Small intestine (tissue), 16 donors: ENCODE measurements at places on chromosomes 7 and 10.

- peak; percentile 83 for DNase-seq
These were observed 1.9 kb upstream of the SH2D4B start for GRCh38 chr10:80535671-80536360.

DNA sequence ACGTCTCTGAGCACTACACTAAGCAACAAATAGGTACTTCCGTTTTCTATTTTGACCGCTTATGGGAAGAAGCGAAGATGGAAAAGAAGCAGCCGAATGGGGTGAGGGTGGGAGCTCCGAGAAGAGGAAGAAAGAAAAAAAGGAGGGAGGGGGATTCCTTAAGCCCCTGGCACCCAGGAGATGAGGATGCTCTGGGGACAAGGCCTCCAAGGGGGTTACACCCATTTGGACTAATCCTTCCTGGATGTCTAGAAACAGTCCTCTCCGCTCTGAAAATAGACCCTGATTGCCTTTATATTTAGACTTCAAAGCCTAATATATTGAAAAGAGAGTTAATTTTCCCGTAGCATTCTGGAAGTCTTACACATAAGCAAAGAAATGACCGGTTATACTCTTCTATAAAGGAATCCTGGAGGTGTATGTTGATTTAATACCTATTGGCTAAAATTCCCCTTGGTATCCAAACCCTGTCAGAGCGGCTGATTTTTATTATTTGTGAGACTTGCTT is 676 bp upstream of the HTR7 start:
- no peak for DNase-seq

DNA sequence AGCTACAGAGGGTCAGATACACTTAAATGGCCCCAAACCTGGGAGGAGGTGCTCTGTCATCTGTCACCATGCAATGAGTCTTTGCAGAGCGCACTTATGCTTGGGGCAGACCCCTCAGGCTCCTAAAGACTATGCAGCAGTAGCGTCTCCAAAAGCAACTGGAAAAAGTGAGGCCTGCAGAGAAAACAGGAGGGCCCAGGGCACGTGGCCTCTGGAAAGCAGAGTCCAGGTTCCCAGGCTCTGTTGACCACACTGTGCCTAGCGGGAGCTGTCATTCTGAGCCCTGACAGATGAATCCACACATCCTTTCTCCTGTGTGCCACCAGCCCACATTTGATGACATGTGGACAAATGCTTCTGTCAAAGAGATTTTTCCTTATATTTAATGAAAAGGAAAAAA is 66.4 kb downstream of the MINDY4 start:
- DNase-seq, result no peak

DNA sequence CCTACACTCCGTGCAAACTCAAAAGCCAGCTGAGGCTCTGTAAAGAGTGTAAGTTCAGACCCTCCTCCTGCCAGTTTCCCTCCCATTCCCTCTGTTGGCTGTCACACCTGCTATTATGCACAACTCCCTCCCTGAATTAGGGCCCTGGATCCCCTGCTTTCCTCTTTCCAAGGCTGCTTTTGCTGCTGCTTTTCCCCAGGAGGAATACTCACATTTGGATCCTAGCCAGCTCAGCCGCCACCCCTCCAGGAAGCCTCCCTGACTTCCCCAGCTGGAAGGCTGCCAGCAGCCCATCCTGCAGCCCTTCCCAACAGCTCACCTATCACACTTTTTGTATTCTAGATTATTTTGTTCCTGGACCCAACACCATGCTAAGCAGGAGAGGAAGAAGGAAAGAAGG is 40.9 kb upstream of the WDR11 start:
- DNase-seq, result no peak

- no peak for DNase-seq
These were observed 22.4 kb downstream of the VIPR2 start for GRCh38 chr7:159122276-159122675.

DNA sequence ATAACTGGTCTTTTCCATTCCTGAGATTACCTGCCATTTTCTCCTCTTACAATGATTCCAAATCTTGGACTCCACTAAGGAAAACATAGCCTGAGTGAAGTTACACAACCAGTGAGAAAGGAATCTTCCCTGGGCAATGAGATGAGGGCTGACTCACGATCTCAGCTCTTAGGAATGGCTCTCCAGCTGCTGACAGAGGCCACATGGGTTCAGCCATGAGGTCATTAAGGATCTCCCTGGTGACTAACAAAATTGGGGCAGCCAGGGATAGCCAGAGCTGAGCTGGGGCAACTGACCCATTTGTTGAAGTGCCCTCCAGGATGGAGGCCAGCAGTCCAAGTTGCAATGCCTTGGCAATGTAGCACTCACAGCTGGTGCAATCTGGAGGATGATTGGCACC is 78.7 kb upstream of the MKLN1 start:
- DNase-seq, result no peak

DNA sequence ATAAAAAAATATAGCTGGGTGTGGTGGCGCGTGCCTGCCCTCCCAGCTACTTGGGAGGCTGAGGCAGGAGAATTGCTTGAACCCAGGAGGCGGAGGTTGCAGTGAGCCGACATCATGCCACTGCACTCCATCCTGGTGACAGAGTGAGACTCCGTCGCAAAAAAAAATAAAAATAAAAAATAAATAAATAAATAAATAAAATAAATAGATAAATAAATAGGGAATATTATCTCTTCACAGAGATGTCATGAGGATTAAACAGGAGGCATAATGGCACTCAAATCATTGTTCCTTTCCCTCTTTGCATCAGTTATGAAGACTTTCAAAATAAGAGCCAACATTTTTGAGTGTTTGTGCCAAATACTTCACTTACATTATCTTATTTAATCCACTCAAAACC is 32.0 kb upstream of the BMPR1A start:
- no peak for DNase-seq

- no peak for DNase-seq
These were observed 527.6 kb upstream of the ANKRD30A start for GRCh38 chr10:36597756-36598320.

- no peak for DNase-seq
These were observed 4.0 kb downstream of the IGFBP3 start for GRCh38 chr7:45917064-45917463.

DNA sequence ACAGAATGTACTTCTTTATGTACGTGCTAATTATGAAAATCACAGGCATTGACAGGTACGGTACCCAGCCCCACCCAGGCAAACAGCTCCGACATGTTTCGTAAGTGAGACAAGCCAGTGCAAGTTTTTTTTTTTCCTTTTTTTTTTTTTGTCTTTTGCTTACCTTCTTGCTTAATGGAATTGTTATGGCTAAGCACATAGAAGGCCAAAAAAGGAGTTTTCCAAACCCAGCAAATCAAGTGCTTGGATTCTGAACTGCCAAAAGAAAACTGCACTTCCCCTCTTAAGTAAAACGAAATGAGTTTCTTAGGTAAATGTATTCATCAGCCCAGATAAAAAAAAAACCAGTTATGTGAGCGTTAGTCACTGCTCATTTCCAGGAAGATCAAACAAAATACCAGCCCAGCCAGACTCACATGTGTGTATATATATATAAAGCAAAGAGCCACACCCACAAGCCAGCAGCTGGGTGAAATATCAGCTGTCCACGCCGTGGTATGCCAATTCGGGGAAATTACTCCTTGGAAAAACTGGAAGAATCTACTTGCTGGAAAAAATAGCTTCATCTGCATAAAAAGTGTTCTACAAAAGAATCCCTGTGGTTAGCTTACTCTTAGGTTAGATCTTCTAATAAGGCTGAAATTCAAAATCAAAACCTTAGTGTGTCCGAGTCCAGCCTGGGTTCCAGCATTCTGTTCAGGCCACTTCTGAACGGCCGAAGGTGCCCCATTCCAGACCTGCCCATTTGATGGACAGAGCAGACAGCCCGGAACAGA is 8.0 kb downstream of the KLF6 start:
- DNase-seq, result peak; percentile 73

- DNase-seq, result no peak
These were observed at the start of gene GIMAP4 for GRCh38 chr7:150567169-150567568. GIMAP4 (plus strand) TSS chr7:150567390; CDS start chr7:150569902, 2,512 bp downstream.

- no peak for DNase-seq
These were observed 101.9 kb downstream of the DGKB start for GRCh38 chr7:14800664-14801063.

DNA sequence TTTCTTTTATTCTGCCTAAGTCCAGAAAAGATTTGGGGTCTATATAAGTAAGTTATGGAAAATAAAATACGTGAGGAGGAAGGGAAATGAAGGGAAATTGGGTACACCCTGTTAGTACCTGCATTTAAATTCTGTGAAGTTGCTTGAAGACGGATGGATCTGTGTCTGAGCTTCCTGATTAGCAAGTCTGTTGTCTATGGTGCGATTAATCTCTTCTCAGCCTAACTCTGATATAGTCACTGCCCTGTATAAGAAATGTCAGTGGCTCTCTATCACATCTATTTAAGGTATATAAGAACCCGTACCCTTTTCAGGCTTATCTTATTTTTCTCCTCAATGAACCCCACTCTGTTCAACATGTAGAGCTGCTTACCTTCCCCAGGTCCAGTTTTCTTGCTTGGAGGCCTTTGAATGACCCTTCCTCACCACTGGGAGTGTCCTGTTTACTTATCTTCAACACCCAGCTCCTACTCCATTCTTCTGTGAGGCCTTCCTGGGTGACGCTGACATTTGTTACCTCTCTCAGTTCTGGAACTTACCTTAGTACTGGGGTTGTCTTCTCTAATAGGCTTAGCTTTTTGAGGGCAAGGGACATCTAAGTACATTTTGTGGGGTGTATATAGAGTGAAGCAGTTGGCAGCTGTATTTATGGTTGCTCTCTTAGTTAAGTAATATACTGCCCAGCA is 149.6 kb upstream of the PRPS1L1 start:
- no peak for DNase-seq

- no peak for DNase-seq
These were observed 382.4 kb downstream of the BBS9 start for GRCh38 chr7:33511778-33512177.

DNA sequence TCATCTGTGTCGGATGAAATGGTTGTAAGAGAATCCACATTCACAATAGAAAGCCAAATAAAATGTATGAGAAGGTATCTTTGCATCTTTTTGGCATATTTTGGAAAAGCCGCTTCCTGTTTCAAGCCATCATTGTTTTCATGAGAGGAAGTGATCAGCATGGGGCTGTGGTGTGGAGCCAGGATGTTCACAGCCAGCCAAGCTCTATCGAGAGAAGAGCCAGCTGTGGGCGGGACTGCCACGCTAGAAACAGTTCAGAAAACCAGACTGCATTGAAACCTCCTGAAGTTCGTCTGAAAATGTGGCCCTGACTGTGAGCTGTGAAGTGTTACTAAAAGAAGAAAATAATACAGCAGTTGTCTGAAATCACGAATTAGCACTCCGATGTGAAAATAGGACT is 21.2 kb upstream of the NPS start:
- no peak for DNase-seq

DNA sequence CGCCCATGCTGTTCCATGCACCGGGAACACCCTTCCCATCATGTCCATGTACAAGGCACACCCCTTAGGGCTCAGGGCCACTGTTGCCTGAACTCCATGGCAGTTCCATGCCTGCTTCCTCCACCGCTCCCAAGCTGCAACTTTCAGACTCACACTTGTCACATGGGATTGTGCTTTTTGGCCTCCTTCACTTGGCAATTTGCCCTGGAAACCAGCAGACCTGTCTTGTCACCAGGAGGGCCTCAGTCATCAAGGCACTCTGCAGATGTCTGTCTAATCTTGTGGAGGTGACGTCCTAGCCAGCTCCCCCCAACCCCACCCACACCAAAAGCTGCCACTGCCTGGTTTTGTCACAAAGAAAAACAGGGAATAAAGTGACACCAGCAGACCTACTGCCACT is 47.5 kb downstream of the CARD11 start:
- DNase-seq, result no peak

DNA sequence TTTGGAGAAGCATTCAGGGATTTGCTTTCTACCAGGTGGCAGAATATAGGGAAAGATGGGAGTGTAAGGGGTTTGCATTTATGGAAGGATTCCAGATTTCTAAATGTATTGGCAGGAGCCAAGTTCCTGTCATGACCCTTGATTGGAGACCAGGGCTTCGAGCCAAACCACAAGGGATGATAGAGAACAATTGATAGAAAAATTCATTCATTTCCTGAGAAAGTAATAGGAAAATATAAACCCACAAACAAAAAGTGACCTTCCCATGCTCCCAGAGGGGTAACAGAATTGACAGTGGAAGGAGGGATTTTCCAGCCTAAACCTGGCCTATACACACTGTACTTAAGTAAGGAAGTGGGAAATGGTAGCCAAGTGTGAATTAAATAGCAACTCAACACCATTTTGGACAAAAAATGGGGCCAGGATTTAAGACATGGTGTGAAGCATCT is 22.4 kb upstream of the IFIT2 start:
- no peak for DNase-seq

- DNase-seq, result peak; percentile 75
These were observed 27.0 kb downstream of the BLNK start for GRCh38 chr10:96244354-96244753.

DNA sequence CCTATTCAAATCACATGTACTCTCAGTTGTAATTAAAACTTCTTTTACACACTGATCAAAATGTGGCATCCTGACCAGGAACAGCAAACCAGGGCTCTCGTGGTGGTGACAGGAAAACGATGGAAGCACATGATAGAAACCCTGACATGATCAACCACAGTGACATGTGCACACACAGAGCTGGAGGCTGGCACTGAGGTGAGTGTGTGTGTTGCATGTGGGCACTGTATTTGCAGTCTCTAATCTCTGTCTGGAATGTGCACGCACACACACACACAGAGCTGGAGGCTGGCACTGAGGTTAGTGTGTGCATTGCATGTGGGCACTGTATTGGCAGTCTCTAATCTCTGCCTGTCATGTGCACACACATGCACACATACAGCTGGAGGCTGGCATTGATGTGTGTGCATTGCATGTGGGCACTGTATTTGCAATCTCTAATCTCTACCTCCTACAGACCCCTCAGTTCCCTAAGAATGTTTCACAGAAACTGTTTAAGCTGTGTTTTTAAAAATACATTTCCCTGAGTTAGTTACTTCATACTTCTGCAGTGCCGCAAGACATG is 406.9 kb downstream of the SFMBT2 start:
- no peak for DNase-seq

- DNase-seq, result no peak
These were observed 10.4 kb downstream of the ZNF365 start for GRCh38 chr10:62384447-62385081.

GRCh38 chr10:83233691-83234090 is 905.6 kb upstream of the GHITM start:
- no peak for DNase-seq

DNA sequence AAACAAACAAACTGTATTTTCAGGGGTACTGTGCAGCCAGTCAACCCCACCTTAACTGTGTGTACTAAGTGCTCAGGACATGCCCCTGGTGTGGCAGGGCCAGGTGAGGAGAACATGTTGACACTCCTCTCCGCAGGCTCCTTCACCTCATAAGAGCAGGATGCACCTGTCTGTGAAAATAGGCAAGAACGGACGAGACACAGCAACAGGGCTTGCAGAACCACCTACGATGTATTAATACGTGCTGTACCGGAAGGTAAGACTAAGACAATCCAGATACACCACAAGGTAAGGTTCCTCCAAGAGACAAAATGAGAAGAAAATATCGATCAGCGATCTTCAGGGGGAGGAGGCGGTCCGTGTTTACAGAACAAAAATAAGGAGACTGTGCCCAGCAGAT is 65.8 kb upstream of the CAMK2B start:
- no peak for DNase-seq

- DNase-seq, result no peak
These were observed 308.7 kb downstream of the ANKRD30A start for GRCh38 chr10:37434091-37434490.
